T-helper 2 cell (primary cell): ENCODE measurements at places on chromosomes 2 and 18.

GRCh38 chr2:95361216-95361980, 41.1 kb upstream of the FAHD2A start:
- no peak for DNase-seq

GRCh38 chr2:204470178-204470620, 75.1 kb upstream of the PARD3B start:
- no peak for DNase-seq

- no peak for DNase-seq
Measured at GRCh38 chr2:120348134-120348736, 2.3 kb downstream of the INHBB start.

DNA sequence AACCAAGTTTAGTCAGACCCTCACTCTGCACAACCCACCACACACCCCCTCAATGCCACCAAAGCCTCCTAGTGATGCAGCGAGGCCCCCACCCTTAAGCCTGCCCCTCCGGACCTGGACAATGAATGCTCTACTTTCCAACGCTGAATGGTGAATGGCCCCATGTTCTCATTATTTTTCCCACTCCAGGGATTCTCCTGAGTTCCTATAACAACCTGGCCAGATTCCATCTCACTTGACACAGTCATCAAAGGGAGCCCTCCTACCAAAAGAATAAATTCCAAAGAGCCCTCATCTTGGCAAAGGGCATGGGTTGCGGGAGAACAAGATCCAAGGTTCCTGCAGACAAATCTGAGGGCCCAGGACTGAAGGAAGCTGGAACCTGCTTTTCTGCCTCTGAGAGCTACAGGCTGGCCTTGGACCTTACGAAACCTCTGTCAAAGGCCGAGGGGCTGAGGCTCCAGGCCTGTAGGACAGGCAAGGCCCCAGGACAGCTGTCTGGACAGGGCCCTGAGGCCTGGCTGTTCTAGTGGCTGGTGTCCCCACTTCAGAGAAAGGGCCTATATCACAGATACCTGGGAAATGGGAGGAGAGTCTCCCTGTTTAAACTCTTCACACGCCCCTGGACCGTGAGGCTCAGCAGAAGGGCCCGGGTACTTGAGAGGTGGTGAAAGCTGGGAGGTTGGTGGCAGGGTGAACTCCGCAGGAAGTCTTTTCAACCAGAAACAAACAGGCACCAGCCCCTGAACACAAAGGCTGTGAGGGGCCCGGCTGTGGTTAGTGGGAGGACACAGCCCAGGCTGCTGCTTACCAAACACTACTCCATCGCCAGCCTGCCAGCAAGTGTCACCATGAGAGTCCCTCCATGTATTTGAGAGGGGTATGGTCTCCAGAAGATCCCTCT, 27.3 kb downstream of the SFXN5 start:
- no peak for DNase-seq

- DNase-seq = no peak
Measured at GRCh38 chr18:48848641-48849143, 102.1 kb downstream of the SMAD7 start.
